ENCODE measurements at places on chromosomes 5 and 9.

- DNase-seq: no peak
Observed at GRCh38 chr5:61270510-61271165, 61.4 kb upstream of the ZSWIM6 start.

DNA sequence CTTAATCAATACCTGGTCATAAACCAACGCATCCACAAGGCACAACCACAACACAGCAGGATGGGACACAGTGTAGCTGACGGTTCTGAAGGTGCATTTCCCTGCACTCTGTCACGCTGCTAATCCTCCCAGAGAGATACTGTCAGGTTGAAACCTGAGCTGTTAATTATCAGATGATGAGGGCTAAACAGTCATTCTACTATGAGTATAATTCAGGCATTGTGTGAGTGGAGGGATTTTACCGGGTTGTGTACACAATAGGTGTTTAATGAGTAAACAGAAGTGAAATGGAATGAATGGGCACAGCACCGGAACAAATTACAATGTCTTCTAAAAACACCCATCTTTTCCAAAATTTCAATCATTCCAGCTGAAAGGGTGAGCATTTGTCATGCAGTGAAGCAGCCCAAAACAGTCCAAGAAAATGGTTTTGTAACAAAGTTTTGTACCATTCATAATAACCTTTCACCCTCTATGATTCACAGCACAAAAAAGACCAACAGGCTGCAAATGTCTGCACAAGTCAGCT is 71.5 kb downstream of the ABCA1 start:
- DNase-seq: no peak

DNA sequence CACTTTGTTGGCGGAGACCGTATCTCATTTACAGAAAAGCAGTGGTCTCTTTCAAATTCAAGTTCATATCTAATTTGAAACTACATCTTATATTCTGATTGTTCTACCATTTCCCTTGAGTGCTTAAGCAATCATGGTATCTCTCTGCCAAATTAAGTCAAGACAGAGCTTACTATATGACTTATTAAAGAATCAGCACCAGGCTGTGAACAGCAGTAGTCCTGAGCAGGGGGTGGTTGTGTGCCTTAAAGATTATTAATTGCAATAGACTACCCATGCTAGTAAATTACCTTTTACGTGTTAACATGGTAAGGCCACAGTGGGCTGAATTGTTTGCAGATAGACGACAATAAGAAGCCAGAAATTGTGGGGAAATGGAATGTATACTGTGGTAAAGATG is 21.5 kb downstream of the SNCAIP start:
- no peak for DNase-seq

DNA sequence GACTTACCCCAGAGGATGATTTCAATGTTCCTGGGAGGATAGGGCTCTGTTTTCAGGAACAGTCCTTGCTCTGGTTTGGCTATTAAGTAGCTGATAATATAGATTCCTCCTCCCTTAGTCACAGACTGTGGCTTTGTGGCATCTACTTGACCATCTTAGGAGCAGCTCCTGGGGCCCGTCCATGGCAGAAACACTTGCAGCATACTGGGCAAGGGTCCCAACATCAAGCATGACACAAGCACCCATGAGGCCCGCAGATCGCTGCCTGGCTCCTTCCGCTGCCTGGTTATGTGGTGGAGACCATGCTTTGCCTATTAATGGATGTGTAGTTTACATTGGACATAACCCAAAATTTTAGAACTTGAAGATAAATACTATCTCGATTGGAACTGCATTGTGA is 170.1 kb downstream of the ICE1 start:
- no peak for DNase-seq

- DNase-seq: no peak
Observed at GRCh38 chr5:14263699-14264098, 120.6 kb downstream of the TRIO start.

DNA sequence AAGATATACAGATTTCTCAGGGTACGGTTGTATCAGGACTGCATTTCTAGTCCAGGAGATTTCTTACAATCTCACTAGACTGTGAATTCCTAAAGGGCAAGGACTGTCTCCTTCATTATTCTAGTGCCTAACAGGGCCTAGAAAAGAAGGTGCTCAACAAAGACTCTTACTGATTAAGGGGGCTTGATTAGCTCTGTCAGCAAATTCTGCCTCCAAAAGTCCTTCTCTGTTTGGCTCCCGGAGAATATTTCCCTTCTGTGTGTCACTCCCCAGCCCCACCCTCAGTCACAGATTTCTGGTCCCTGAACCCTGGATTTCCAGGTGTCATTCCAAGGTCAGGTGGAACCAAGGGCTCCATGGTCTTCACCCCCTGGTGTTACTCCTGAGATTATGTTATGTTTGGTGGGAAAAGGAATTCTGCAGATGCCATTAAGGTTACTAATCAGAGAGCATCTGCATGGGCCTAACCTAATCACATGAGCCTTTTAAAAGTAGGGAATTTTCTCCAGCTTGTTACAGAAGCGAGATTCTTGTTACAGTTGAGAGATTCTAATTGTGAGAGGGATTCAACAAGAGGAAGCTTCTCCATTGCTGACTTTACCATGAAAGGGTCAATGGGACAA is 167.7 kb upstream of the LHFPL2 start:
- no peak for DNase-seq

Data from stimulated activated naive B cell treated with anti-CD40 and anti-IgM and Interleukin-4, amounts not matched to agents 10 μg/mL and 1 μg/mL and 100 μg/mL, for 72 hours (primary cell).